Activated CD8-positive, alpha-beta memory T cell treated with anti-CD3 and anti-CD28 coated beads for 4 hours (primary cell): ENCODE measurements at places on chromosomes 1 and 21.

DNA sequence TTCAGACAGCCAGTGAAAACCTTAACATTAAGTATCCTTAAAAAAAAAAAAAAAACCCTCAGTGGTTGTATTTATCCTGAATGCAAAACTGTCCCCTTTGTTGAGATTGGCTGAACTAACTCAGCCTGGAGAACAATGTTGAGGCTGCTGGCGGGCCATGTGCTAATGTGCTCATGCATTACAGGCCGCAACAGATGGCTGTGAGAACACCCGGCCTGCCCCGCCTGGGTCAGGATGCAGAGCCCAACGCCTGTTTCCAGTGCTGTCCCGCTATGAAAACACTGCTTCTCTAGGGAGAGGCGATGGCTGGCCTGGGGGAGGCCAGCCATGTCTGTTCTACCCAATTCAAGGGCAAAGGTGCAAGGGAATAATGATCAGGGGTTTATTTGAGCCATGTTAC is 13.8 kb downstream of the OLIG2 start:
- DNase-seq = no peak

GRCh38 chr21:42593007-42593814 is 60.2 kb upstream of the PDE9A start:
- peak; percentile 38 for DNase-seq

DNA sequence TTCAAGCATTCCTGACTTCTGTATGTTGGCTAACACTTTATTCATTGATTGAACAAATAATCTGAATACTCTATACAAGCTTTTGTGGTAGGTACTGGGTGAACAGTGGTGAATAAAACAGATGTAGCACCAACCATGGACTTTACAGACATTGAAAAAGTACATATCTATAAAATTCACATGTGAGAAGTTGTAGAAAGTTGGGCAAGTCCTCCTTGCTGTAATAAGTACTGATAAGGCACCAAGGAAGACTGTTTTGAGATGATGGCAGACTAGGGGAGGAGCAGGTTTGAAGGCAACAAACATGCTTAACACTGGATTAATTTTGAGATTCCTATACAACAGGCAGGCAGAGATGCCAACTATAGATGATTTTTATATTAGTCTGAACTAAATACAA is 42.4 kb downstream of the RNF2 start:
- no peak for DNase-seq

GRCh38 chr1:229133811-229134210 is 137.1 kb upstream of the RAB4A start:
- DNase-seq = no peak

DNA sequence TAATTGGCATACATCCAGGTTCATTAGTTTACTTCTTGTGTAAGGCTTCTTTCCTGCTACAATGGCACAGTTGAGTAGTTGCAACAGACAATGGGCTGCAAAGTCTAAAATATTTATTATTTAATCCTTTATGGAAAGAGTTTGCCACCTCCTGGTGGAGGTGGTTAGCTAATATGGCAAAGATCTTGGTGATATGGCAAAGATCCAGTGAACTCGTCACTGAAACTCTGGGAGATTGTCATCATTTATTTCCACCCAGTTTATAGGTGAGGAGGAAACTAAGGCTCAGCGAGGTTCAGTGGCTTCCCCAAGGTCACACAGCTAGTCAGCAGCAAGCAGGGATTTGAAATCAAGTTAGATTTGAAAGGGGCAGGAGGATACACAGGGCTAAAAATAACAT is 16.1 kb upstream of the IFFO2 start:
- no peak for DNase-seq

DNA sequence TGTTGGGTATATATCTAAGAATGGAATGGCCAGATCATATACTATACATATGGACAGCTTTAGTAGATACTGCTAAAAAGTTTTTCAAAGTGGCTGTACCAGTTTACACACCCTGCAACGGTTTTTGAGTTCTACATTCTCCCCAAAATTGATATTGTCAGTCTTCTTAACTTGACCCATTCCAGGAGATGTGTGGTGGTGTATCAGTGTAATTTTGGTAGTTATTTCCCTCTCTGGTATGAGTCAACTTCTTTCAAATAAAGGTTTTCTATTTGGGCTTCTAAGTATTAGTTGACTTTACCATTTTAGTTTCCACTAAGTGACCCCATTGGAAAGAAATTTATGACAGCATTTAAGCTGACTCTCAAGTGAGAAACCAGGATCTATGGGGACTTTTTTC is 29.2 kb downstream of the INKA2 start:
- DNase-seq = no peak

DNA sequence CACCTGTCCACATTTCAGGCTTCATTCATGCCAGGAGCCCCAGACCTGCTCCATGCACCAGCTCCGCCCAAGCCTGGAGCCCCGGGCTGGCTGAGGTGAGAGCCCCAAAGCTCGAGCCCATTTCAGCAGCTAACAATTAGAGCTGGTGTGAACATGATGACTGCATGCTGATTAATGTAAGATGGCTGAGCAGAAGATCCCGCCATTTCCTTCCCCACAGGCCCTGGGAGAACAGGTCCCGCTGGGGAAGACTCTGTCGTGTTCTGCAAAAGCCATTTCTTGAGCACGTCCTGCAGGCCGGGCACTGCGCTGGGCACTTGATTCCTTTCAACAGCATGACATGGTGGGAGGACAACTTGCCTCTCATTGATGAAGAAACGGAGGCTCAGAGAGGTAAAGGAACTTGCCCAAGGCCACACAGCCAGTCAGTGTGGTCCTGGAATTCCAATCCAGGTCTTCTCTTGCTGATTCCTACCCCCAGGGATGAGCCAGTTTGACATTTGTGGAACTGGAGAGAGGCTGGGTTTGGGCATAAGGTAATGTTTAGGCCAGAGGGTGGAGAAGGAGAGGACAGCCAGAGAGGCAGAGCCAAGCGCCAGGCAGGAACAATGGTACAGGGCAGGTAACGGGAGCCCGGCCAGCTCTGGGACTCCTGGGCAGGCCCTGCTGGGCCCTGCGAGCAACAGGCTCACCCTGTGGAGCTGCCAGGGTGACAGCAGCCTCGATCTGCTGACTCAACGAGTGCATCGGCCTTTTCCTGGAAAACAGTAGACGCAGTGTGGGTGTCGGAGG is 28.1 kb upstream of the EPHA2 start:
- no peak for DNase-seq

GRCh38 chr1:167601442-167602383 is 28.3 kb upstream of the RCSD1 start:
- DNase-seq = no peak

GRCh38 chr1:150762552-150762951 is 3.0 kb downstream of the CTSS start:
- DNase-seq = no peak

- DNase-seq = no peak
These were observed 75.8 kb downstream of the ATP5PO start for GRCh38 chr21:33839806-33840205.

DNA sequence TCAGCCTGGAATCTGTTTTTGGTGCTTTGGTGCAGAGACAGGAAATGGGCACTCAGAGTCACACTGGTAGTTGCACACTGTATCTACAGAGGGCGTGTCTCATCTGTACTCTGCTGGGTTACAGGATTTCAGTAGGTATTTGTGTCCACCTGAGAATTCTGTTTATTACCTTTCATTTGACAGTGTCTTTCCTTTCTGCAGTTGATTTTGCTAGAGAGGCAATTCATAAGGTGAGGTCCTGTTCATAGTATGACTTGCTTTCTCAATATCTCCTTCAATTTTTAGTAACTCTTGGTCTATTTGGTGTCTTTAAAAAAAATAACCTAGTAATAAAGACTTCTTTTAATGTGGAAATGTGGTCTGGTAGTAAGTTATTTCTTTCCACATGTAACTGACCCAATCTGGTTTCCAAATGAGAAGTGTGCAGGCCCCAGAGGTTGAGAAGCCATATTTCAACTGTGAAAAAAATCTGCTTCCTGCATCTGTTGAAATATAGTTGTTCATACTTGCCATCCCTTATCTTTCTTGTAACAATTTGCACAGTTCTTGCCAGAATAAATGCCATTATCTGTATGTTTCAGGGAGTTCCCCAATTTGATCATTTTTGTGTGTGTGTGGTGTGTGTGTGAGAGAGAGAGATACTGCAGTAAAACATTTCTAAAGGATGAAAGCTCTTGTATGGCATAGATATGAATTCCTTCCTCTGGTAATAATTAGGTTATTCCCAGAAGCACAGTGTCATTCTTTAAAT is 78.4 kb upstream of the DNAJC6 start:
- no peak for DNase-seq

GRCh38 chr1:52416811-52417210 is 12.4 kb downstream of the PRPF38A start:
- no peak for DNase-seq

- no peak for DNase-seq
These were observed 14.0 kb upstream of the BATF3 start for GRCh38 chr1:212713465-212714136.

DNA sequence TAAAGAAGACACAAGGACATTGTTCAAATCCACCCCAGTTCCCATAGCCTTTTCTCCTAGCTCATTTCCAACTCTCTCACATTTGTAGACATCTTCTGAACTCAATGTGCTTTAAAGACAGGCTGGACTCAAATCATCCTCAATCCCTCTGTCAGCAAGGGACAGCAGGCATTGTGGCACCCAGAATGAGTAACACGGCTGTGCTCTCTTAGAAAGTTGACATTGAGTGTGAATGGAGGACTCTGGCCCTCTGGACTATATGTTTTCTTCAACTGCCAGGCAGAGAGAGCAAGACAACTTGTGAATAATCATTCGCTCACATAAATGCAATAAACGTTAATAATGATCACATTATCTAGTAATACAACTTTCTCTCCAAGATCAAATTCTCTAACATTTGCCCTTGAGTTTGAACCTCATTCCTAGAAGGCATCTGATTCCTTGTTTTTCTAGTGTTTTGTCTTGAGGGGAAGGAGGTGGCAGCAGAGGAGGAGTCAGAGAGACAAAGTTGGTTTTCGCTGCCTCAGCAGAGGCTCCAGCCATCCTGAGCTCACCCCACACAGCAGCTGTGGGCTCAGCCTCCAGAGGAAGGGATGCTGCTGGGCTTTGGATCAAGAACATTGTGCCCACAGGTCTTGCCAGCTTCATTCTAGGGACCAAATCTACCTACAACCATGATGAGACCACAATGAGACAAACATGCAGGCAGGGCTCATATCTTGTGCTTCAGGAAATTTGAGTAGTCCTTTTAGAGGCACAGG is 85.1 kb downstream of the BCAR3 start:
- DNase-seq = no peak

GRCh38 chr1:210940081-210940617 is 193.8 kb downstream of the KCNH1 start:
- no peak for DNase-seq

DNA sequence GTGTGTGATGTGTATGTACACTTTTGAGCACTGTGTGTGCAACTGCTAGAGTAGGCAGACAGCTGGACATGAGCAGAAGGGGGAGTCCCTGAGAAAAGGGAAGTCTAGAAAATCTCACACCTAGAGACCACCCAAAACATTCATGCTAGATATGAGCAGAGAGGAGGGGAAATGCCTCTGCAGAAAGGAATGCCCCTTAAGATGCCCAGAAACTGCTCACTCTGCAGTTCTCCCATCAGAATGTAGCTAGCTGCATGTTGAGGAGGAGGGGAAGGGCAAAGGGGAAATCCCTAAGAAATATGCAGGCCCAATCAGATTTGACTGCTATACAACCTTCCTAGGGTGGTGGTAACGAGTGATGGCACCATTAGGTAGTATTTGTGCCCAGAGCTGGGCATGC is 31.8 kb upstream of the MAGOH start:
- no peak for DNase-seq

DNA sequence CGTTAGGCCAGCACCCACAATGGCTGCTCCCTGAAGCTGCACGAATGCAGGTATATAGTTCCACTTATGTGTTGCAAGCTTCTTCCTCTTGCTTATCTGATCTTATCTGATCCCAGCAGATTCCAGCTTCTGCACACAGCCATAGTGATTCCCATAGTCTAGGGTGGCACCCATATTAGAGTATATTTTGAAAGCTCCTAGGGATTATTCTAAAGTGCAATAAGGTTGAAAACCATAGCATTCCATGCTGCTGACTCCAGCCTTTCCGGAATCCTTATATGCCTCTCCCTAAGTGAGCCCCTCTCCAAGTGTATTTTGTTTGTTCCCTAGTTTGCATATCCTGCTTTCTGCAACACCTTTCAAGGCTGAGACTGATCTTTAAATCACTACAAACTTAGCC is 432.0 kb downstream of the SETD4 start:
- DNase-seq = no peak

- no peak for DNase-seq
These were observed 10.6 kb upstream of the KIFAP3 start for GRCh38 chr1:170085091-170085490.

DNA sequence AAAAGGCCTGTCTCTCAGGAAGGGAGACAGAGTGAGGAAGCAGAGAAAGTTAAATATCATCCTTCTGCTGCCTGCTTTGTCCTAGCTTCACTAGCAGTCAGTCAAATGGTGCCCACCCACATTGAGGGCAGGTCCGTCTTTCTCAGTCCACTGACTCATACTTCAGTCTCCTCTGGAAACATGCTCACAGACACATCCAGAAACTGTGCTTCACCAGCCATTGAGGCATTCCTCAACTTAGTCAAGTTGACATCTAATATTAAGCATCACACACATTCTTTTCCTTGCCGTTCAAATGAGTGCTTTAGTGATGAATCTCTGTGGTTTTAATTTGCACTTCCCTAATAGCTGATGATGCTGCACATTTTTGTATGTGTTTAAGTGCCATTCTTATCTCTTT is 777.8 kb upstream of the PRMT6 start:
- no peak for DNase-seq
